ENCODE measurements at places on chromosomes 3 and 15.

GRCh38 chr3:193446965-193447602, 68.5 kb upstream of the ATP13A5 start:
- DNase-seq, result no peak

GRCh38 chr3:62095756-62096155, 277.6 kb downstream of the FEZF2 start:
- no peak for DNase-seq

- DNase-seq, result no peak
Measured at GRCh38 chr3:54563501-54564200, 364.2 kb downstream of the LRTM1 start.

DNA sequence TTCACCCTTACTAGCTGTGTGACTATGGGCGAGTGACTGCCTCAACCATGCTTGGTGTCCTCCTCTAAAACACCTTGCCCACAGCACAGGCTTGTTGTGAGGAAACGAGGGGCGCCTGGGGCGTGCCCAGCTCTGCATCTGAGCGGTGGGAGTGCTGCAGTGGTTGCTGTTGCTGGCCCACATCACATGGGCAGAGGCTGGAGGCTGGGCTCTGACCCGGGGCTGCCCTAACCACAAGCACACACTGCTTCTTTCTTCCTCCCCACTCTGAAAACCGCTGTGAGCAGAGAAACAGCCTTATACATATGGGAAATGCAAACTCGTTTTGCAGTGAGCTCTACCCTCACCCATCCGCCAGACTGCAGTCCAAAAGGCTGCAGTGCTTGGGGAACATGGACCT, 74.8 kb upstream of the RPL32 start:
- no peak for DNase-seq

GRCh38 chr15:30065025-30065801, 17.5 kb upstream of the GOLGA8J start:
- DNase-seq, result no peak

DNA sequence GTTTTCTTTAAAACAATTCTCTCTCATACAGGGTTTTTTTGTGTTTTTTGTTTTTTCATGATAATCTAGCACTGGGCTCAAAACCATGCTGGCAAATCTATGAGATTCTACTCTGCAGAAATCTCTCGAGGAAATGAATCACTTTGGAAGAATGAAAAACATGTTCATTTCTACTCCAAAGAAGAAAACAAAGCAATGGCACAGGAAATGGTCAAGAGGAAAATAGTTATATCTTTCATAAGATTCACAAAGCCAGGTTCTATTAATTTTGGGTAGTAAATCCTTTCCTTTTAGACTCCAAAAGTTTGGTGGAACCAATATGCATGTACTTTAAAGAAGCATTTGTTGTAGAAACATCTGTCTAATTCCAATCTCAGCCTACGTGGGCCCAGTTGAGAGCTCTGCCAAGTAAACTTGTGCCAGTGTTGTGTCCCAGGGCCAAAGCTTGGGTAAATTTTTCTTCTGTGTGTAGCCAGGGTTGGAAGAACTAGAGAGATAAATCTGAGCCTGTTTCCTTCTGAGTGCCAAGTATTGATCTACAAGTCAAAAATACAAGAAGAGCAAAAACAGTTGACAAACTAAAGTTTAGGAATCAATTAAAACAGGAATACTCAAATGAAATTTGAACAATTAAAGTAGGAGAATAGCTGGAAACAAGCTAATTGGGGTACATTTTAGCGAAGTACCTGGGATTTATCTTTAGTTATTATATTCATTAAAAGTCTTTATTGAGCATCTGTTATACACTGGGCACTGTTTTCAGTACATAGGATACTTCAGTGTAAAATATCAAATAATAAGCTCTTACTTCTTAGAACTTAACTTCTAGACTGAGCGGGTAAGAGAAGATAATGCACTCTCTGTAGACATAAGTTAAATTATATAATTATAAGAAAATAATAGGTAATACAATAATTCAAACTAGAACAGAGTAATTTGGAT, 657.5 kb upstream of the NECTIN3 start:
- DNase-seq, result no peak

GRCh38 chr15:43404130-43404529, 33.2 kb downstream of the TUBGCP4 start:
- no peak for DNase-seq

- DNase-seq, result no peak
Measured at GRCh38 chr3:109045271-109046040, 72.5 kb downstream of the MORC1 start.

DNA sequence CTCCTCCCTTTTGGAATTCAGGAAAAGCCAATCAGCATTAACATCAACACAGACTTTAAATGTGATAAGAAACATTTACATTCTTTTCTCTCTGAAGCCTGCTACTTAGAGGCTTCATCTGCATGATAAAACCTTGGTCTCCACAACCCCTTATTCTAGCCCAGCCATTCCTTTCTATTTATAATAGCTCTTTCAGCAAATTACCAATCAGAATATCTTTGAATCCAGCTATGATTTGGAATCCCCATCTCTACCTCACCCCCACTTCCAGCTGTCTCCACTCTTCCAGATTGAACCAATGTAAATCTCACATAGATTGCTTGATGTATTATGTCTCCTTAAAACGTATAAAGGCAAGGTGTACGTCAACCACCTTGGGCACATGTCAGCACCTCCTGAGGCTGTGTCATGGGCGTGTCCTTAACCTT, 139.7 kb downstream of the TUSC7 start:
- no peak for DNase-seq

DNA sequence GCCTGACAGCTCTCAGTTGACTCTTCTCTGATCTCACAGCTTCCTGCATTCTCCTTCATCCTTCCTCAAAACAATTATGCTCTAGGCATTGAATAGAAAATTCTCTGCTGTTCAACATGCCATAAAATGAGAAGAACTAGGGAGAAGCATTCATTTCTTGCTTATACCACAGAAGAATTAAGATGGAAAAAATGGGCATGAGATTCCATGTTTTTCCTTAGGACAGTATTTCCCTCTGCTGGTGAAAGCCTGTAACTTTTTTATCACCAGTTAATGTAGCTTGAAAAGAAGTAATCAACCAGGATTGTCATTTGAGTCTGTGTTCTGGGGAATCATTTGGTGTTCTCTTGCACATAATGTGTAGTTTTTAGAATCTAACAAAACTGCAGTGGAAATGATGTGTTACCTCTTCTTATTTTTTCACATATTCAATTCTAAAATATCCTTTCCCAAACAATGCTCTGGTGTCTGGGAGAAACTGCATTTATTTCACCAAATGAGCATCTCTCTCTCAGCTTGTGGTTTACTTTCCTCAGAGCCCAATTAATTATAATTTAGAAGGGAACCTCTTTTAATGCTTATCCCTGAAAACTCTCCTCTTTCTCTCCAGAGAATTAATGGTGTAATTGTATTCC, 92.8 kb upstream of the DCBLD2 start:
- no peak for DNase-seq

GRCh38 chr15:52872036-52872818, 82.1 kb upstream of the ONECUT1 start:
- no peak for DNase-seq

- DNase-seq, result no peak
Measured at GRCh38 chr3:181725131-181725731, 13.5 kb downstream of the SOX2 start.

GRCh38 chr3:122077293-122078234, 22.4 kb downstream of the CD86 start:
- no peak for DNase-seq

DNA sequence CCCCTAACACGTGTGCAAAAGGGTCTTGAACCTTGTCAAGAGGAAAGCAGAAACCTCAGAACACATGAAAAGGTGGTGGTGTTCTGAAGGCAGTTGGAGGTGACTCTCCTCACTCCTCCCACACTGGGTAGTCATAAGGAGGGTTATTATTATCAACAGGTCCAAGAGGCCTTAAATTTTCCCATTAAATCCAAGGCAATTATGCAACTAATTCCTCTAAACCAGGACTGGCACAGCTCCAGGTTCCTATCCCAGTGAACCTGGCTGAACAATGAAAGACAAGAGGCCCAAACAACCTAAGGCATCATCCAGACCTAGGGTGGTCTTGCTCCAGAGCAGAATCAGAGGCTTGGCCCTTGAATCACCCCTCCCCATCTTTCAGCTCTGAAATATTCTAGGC, 15.0 kb downstream of the MYLK start:
- no peak for DNase-seq

DNA sequence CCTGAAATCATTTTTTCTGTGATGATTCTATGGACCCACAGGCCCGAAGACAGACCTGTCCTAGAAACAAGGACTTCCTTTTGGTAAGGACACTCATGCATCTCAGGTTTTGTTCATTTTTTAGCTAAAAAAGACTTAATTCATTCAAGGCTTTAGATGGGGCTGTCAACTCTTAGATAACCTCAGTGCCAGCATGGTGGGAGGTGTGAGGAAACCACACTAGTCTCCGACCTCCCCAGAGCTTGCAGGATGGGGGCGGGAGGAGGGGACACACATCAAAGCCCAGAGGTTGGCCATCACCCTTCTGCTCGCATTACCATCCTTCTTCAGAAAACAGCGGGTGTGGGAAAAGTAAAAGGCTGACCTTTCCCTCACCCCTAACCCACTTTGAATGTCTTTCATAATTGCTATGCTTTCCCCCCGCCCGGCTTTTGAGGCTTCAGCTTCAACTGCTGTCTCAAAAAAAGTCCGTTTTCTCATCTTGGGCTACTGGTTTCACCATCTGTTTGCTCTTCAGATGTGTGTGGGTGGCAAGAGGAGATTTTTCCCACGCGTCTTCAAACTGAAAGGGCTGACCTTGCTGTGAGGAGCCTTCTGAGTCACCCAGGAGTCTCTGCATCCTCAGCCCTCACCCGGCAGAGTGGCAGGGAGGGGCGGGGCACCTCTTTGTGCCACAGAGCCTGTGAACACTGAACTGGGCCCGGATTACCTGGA, 27.6 kb upstream of the CXCR6 start:
- DNase-seq, result no peak

DNA sequence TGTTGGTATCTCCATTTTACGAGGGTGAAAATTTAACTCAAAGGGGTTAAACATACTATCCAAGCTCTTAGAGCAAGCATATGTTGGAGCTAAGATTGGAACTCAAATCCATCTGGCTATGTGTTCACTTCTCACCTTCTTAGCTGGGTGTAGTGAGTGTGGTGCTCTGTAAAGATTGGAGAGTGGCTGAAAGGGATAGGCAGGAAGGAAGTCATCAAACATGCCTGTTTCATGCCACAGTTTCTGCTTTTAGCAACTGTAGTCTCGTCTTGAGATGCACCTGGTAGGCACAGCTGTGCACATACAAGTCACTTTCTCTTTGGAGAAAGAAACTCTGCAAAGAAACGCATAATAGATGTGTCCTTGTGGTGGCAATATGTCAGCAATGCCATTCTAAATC, 189.1 kb upstream of the MDFIC2 start:
- DNase-seq, result no peak

DNA sequence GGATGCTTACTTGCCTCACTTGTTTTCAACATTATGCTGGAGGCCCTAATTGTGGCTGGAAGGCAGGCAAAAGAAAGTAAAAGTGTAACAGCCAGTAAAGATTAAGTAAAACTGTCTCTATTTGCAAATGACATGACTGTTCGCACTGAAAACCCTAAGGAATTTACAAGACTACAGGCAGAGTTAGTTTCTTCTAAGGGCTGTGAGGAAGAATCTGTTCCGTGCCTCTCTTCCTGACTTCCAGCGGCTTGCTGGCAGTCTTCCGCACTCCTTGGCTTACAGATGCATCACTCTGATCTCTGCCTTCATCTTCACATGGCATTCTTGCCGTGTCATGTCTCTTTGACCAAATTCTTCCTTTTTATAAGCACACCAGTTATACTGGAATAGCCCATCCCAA, 86.1 kb downstream of the DLG1 start:
- no peak for DNase-seq

DNA sequence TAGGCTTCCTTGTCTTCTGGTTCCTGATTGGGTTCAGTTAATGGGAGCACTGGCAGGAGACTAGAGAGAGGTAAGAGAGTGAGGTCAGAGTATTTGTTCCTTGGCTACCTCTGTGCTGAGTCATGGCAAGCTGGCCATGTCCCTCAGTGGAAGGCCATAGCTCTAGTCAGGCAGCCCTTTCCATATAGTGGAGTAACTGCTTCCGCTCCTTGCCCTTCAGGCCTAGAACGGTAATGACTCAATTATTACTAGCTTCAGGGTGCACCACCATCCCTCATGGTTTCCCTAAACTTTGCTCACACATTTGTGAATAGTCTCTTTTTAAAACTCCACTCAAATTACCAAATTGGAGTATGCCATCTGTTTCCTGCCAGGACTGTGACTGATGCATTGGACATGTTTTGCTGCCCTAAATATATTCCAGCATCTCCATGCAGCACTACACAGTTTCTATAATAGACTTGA, 10.5 kb upstream of the ANO10 start:
- DNase-seq, result no peak

DNA sequence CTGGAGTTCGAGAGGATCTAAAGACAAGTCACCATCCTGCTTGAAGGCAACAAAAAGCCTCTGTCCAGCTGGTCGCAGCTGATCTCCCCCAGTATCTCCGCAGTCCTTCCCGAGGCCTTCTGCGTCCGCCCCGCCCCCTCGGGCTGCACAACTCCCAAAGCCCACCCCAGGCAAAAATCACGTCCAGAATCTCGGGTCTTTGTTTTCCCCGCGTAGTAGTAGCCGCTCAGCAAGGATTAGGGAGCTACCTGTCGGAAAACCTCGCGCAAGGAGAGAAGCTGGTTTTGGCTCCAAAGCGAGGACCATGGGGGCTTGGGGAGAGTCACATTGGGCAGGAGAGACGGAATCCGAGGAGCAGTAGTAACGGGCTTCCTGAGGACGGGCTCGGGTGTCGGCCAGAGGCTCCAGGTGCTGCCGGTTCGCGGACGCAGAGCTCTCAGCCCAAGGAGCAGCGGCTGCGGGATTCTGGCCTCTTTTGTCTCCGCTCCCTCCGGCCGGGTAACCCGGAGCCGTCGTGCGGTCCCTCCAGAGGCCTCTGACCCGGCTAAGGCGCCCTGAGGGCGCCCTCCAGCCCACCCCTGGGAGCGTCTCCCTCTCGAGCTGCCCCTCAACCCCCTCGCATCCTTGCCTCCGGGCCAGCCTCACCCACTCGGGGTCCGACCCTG, 401 bp downstream of the ZSCAN29 start:
- DNase-seq, result no peak

- DNase-seq, result no peak
Measured at GRCh38 chr3:25565807-25566206, 98.9 kb downstream of the TOP2B start.

DNA sequence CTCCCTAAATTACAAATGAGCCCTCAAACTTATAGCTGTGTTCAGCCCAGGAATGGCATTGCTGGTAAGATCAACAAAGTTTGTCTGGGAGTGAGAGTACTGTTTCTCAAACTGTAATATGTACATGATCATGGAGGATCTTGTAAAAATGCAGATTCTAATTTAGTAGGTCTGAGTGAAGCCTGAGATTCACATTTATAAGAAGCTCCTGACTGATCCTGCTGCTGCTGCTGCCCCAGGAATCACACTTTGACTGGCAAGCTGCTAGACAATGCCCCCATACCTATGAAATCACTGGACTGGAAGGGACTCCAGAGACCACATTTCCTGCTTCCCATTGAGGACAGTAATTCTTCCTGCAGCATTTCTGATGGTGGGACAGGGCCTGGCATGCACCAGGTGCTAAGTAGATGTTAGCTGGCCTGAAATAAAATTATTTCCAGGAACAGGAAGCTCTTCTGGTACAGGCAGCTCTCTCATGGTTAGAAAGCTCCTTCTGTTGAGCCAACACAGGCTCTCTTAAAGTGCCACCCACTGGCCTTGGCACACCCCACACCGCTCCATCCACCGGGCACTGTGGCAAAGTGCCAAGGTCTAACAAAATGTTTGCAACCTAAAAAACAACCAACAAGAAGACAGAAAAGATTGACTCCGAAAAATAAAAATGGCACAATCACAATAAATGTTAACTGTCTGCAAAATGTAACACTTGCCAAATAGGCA, 36.7 kb upstream of the ZNF710 start:
- no peak for DNase-seq

All from NCI-H748 treated with DMSO at 0.1 percent for 48 hours (cell line).